Daoy (cell line): ENCODE measurements at places on chromosomes 3 and 15. TPM values are rescaled to one million over a fixed set of nuclear protein-coding genes. Genes with fewer than 3 reads are reported as not detected.

The WDR49 gene
- total RNA-seq, result not detected in 2 replicates

The TERC gene
- 101 and 159 TPM in 2 replicates for total RNA-seq

The UBAP1L gene
- 0.03 and 0.06 TPM in 2 replicates for total RNA-seq

The ZKSCAN7 gene
- 2.1 and 2.2 TPM in 2 replicates for total RNA-seq

The P3H2 gene
- total RNA-seq, result 28.2 and 49.8 TPM in 2 replicates

The AADACL2 gene
- not detected in 2 replicates for total RNA-seq
